ENCODE measurements at places on chromosomes 3 and 15.

DNA sequence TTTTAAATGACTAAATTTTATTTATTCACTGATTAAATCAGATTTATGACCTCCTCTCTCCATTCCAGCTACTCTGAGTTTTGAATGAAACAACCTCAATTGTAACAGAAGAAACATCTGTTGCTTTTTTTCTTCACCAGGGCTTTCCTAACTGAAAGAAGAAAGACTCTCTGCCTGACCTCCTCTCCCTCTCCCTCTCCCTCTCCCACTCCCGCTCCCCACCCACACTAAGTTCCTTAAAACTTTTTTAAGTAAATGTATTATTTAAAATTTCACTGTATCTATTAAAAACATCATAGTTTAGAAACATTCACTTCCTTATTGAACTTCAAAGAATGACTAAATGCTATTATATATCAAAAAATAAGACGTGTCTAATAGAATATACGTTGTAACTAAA is 122.0 kb downstream of the TFDP2 start:
- DNase-seq = no peak

DNA sequence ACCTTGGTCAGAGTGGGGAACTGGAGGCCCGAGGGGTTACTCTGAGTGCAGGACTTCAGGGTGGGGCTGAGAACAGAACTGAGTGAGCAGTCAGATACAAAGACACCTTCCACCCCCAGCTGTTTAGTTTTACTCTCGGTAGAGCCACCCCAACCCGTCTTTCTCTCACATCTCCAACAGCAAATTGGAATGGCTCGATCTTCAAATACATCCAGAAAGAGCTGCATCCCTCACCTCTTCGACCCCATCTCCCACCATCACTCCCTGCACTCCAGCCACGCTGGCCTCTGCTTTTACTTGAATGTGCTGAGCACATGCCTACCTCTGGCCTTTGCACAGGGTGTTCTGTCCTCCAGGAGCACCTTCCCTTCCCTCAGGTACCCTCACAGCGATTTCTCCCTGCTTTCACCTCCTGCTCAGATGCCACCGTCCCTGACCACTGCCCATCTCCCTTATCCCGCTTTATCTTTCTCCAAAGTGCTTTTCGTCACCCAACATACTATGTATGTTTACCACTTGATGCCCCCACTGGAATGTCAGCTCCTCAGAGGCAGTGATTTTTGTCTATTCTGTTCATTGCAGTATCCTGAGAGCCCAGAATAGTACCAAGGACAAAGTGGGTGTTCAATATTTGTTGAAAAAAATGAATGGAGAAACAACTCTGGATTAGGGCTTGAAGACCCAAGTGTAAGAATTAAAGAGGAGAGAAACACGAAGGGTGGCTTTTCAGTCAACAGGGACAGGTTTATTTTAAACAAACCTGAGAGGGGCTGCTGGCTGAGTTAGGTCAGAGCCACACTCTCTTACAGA is 4.4 kb downstream of the CHCHD4 start:
- no peak for DNase-seq

DNA sequence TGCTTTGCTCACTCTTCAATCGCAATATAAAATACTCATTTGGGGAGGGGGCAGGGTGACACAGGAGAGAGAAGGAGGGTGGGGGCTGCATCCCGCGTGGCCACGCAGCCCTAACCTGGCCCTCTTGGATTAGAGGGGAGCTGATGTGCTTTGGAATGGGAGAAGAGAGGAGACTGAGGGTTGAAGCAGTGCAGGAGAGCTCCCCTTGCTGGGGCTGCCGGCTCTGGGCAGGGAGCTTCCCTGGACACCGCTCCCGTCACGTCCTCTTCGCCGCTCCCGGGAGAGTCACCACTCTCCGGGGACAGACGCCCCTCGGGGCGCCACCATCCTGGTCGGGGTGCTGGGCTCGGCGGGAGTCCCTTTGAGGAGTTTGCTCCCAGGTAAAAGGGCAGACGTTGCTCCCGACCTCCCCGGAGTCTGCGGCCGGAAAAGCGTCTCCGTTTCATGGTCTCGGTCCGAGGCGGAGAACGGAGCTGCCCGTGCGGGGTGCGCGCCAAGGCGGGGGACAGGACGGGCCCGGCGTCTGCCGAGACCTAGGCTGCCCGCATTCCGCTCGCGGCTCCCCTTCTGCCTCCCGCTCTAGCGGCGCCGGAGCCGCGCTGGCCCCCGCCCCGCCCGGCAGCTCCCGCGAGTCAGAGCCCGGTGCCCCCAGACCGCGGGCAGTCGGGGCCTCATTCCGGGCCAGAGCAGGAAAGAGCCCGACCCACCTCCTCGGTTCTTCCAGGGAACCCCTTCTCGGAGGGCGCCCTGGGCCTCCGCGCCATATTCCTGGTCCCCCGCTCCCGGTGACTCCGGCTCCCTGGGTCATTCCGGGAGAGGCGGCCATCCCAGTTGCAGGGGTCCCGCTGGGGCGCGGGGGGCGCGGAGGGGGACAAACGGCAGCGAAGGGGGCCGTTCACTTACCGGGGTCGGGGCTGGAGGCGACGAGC is 603 bp downstream of the SLC7A14 start:
- DNase-seq = no peak

- no peak for DNase-seq
Observed at GRCh38 chr3:170621256-170621655, 35.4 kb upstream of the SLC7A14 start.

GRCh38 chr3:18132991-18133390 is 292.1 kb downstream of the SATB1 start:
- no peak for DNase-seq
